ENCODE measurements at places on chromosomes 7 and 10. TPM values are rescaled to one million over a fixed set of nuclear protein-coding genes. Genes with fewer than 3 reads are reported as not detected.

DNA sequence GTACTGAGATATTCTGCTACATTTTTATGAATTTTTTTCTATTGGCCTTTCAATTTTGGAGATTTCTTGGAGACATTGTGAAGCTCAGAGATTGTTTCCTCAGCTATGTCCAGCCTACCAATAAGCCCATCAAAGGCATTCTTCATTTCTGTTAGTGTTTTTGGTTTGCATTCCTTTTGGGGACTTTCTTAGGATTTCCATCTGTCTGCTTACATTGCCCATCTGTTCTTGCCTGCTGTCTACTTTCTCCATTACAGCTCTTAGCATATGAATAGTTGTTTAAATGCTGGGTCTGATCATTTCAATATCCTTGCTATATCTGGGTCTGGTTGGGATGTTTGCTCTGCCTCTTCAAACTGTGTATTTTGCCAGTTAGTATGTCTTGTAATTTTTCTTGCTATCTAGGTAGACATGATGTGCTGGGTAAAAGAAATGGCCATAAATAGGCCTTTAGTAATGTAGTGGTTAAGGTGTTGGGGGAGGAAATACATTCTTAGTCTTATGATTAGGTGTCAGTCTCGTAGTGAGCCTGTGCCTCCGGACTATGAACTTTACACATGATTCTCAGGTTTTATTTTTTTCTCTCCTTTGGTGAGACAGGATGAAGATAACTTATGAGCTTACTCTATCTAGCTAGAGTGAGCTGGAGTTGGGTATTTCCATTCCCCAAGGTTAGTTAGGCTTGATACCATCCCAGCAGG, 32.6 kb upstream of the NME8 start:
- no peak overlapping the region for H3K4me3 ChIP-seq
- H3K27me3 ChIP-seq = no peaks in the 10 kb centered on the region
- no peak for DNase-seq
- no peaks in the 10 kb centered on the region for H3K36me3 ChIP-seq

- no peak for DNase-seq
- no peaks in the 10 kb centered on the region for H3K36me3 ChIP-seq
- H3K27me3 ChIP-seq = no peaks in the 10 kb centered on the region
These were observed 650 bp upstream of the ZFAND2A start for GRCh38 chr7:1160670-1161021.

The CRPPA gene
- 2.2 TPM for total RNA-seq

GRCh38 chr10:396535-397220, 261.4 kb downstream of the ZMYND11 start:
- H3K27ac ChIP-seq = no peak overlapping the region
- no peaks in the 10 kb centered on the region for H3K27me3 ChIP-seq
- no peaks in the 10 kb centered on the region for H3K4me1 ChIP-seq
- DNase-seq = no peak
- no peaks in the 10 kb centered on the region for H3K36me3 ChIP-seq

The MRC1 gene
- total RNA-seq = 9.8 TPM

DNA sequence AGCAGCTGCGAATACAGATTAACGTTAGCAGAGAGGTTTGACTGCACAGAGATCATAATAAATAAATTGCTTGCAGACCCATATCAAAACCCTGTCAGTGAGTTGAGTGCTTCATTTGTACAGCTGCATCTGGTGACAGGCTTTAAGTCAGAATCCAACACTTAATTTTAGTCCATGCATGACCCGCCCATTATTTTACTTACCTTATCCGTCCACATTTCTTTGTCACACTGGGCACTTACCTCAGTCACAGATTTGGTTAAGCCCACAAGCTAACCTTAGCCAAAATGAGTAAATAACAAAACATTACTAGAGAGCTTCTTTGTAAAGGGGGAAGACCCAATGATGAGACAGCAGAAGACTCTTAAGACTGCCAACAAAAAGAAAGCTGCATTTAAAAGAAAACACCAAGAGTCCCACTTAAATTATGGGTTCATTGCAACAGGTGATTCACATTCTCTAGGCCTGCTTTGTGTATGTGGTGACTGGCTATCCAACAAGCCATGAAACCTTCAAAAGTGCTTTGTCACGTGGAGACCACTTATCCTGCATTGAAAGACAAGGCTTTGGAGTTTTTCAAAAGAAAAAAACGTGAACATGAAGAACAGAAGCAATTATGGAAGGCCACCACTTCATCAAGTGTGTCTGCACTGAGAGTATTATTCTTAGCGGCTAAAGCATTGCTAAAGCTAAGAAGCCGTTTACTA, 32.2 kb downstream of the PHTF2 start:
- H3K4me3 ChIP-seq = no peak overlapping the region
- no peak for DNase-seq
- no peaks in the 10 kb centered on the region for H3K27me3 ChIP-seq
- H3K36me3 ChIP-seq = no peaks in the 10 kb centered on the region

DNA sequence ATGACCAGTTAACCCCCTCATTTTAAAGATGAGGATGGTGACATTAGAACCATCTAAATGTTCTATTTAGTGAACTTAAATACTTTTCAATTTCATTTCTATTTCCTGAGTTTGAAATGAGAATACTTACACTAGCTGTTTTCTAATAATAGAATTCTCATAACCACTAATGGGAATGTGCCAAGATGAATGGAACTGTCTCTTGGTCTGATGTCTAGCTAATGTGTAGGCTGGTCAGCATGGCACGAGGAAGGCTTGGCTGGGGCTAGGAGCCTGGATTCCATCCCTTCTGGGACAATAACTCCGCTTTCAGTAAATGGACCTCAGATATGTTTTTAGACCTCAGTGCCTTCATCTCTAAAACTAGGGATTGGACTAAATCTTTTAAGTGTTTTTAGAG, 185.8 kb upstream of the NRP1 start:
- H3K4me3 ChIP-seq = no peak overlapping the region
- no peak for DNase-seq
- H3K4me1 ChIP-seq = no peaks in the 10 kb centered on the region
- no peaks in the 10 kb centered on the region for H3K27me3 ChIP-seq

GRCh38 chr7:123665157-123665556, 9.5 kb downstream of the LMOD2 start:
- H3K4me3 ChIP-seq = no peak overlapping the region
- H3K27ac ChIP-seq = no peak overlapping the region
- DNase-seq = no peak
- no peaks in the 10 kb centered on the region for H3K36me3 ChIP-seq
- H3K4me1 ChIP-seq = peaks cover 24% of the 10 kb centered on the region

The RBM20 gene
- total RNA-seq = 0.06 TPM

DNA sequence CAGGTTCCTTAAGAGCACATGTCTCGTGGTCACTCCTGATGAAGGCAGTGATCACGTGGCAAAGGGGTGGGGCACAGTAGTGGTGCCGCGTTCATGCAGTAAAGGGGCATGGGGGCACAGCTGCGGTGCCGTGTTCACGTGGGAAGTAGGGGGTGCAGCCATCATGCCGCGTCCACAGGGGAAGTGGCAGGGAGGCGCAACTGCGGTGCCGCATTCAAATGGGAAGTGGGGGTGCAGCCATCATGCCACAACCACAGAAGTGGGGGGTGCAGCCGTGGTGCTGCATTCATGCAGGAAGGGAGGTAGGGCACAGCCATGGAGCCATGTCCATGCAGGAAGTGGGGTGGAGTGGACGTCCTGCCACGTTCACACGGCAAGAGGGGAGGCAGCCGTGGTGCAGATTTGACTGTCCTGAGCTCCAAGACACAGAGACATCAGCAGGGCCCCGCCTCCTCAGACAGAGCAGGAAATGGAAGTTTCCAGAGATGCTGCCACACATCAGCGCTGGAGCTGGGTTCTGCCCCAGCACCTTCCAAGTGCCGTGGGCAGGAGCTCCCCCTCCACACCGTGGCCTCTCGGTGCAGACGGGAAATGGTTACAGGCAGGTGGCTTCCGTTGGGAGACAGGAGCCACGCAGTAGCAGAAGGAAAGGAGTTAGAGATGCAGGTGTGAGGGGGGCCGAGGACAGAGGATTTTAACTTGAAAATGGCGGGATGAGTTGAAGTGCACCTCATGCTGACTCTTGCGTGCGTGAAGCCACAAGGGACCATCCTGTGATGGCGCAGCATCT, 95.0 kb upstream of the DDC start:
- no peaks in the 10 kb centered on the region for H3K27me3 ChIP-seq
- no peak overlapping the region for H3K4me3 ChIP-seq
- DNase-seq = no peak
- H3K4me1 ChIP-seq = no peaks in the 10 kb centered on the region
- H3K27ac ChIP-seq = no peak overlapping the region

The AEBP1 gene
- total RNA-seq = 9.8 TPM

GRCh38 chr7:121069346-121070100, 81.0 kb downstream of the CPED1 start:
- H3K27me3 ChIP-seq = no peaks in the 10 kb centered on the region
- H3K4me1 ChIP-seq = no peaks in the 10 kb centered on the region
- H3K4me3 ChIP-seq = no peak overlapping the region

DNA sequence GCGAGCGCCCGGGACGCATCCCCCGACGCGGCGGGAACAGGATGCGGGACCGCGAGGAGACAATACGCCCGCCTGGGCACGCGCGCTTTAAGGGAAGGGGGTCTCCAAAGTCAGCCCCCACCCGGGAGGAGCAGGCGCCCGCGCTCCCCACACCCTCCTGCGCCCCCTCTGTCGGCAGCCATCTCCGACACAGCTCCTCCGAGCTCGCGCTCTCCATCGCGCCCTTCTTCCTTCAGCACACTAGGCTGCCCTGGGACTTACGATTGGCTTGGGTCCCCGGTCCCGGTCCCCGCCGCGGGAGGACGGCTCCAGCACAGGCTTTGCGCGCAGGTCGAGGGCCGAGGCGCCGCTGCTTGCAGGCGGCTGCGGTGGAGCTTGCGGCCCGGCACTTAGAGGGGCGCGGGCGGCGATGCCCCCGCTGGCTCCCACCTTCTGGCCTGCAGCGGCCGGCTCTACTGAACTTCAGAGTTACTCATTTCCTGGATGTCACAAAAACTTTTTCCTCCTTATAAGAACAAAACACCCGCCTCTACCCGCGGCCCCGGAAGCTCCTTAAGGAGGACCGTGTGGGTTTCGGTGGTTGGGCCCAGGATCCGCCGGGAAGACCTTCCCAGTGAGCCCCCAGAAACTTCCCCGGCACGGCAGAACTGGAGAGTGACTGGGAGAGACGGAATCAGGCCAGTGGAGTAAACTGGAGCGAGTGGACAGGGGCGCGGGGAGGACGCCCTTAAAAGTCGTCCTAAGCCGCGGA, at the start of gene ITPRIP:
Gene ITPRIP, minus strand, starts transcription at position 481 of the 751 bp plus-strand sequence. CDS start 22,414 bp downstream, outside the sequence.
- H3K27ac ChIP-seq = peak within 1 kb of the TSS; percentile 96
- no peaks in the 10 kb centered on the region for H3K36me3 ChIP-seq
- H3K27me3 ChIP-seq = no peaks in the 10 kb centered on the region
- no peaks in the 10 kb centered on the region for H3K4me1 ChIP-seq
- DNase-seq = peak; percentile 77

The MSMB gene
- not detected for total RNA-seq

The ABCB1 gene
- 49.2 TPM for total RNA-seq

GRCh38 chr7:77933394-77933793, 134.8 kb downstream of the PHTF2 start:
- H3K36me3 ChIP-seq = no peaks in the 10 kb centered on the region
- H3K27me3 ChIP-seq = no peaks in the 10 kb centered on the region
- H3K4me1 ChIP-seq = no peaks in the 10 kb centered on the region
- H3K27ac ChIP-seq = no peak overlapping the region
- H3K4me3 ChIP-seq = no peak overlapping the region

DNA sequence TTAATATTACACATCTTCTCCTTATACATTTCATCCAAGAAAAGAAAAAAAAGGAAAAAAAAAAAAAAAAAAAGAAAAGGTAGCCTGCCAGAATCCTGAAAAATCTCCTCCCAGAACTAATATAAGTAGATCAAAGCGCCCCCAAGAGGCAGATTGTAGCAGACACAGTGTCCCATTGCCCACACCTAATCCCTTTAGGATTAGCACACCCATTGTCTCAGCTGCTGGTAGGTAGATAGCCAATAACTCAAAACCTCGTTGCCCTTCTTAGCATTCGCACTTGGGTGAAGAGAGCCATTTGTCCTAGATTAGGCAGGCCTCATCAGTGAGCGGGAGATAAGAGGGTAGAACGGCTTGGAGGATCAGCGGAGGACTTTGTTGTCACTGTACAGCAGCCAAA, 100.2 kb upstream of the SORCS1 start:
- H3K27ac ChIP-seq = no peak overlapping the region
- no peak overlapping the region for H3K4me3 ChIP-seq
- no peaks in the 10 kb centered on the region for H3K27me3 ChIP-seq

DNA sequence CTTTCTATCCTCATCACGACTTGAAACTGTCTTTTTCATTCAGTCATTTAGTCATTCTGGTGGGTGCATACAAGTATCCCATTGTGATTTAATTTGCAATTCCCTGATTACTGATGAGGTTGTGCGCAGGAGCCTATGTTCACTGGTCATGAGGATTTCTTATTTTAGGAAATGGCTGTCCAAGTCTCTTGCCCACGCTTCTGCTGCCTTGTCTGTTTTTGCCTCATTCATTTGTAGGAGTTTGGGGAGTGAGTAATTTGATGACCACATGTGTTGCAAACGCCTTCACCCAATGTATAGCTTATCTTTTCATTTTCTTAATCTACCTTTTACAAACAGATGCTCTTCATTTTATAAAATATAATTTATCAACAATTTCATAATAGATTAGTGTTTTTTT, 127.3 kb downstream of the ARHGAP22 start:
- DNase-seq = no peak
- no peak overlapping the region for H3K4me3 ChIP-seq
- H3K27me3 ChIP-seq = no peaks in the 10 kb centered on the region
- H3K36me3 ChIP-seq = no peaks in the 10 kb centered on the region
- no peak overlapping the region for H3K27ac ChIP-seq
- H3K4me1 ChIP-seq = no peaks in the 10 kb centered on the region

DNA sequence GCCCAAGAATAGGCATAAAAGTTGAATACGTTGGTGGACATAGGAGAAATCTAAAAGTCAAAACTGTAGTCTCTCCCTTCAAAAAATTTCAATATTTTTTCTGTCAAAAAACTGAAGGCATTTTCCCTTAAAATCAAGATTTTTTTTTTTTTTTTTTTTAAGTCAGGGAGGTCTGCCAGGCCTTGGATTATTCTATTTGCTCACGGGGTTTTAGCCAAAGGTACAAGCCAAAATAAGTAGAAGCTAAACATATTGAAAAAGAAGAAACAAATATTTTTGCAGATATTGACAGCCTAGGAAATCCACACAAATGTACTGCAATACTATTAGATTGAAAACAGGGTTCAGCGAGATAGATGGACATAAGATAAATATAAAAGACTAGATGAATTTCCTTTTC, 190.1 kb upstream of the PLXDC2 start:
- no peak overlapping the region for H3K27ac ChIP-seq
- H3K27me3 ChIP-seq = no peaks in the 10 kb centered on the region
- no peaks in the 10 kb centered on the region for H3K4me1 ChIP-seq
- no peak overlapping the region for H3K4me3 ChIP-seq

- no peaks in the 10 kb centered on the region for H3K27me3 ChIP-seq
- no peak overlapping the region for H3K27ac ChIP-seq
- no peak for DNase-seq
- no peak overlapping the region for H3K4me3 ChIP-seq
- no peaks in the 10 kb centered on the region for H3K36me3 ChIP-seq
These were observed 313.5 kb downstream of the TCERG1L start for GRCh38 chr10:130998046-130998435.
